ENCODE measurements at places on chromosomes 11 and 22.
A peak's percentile ranks its signal among the peaks of the same experiment; 100 is the strongest.

- no peak for DNase-seq
These were observed 1075.5 kb downstream of the NTM start for GRCh38 chr11:132445859-132446291.

GRCh38 chr11:119307219-119307618, 9.7 kb downstream of the MCAM start:
- DNase-seq, result no peak

- DNase-seq, result no peak
These were observed 192.2 kb downstream of the MIAT start for GRCh38 chr22:26849575-26849974.

DNA sequence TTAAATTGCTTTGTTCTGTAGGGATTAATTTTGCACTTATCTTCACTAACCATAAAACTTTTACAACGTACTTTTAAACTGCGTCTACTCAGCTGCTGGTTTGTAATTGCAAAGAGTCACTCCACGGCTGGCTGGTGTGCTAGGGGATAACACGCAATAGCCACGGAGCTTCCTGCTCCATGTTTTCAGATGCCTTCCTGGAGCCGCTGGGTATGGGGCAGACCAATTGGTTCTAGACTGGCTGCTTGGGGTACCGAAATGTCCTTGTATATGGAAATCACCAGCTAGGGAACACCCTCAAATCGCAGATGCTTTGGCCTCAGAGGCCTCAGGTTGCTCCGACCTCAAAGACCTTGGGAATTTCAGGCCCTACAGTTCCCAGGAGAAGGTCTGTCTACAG, 3.8 kb upstream of the CSNK2A3 start:
- DNase-seq, result no peak

GRCh38 chr22:16831257-16831656, 6.0 kb upstream of the XKR3 start:
- no peak for DNase-seq

- DNase-seq, result no peak
These were observed 3.3 kb upstream of the NUCB2 start for GRCh38 chr11:17273211-17273610.

DNA sequence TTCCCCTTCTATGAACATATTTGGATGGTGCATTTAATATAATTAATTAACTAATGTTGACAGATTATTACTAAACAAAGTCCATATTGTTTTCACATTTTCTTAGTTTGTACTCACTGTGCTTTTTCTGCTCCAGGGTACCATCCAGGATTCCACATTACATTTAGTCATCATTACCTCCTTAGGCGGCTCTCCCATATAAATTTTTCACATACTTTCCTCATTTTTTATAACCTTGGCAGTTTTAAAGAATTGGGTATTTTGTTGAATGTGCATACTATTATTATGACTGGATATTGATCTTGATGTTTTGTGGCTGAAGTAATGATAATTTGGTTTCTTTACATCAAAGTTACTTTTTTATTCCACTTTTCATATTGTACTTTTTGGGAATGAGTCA, 755.6 kb upstream of the ANO3 start:
- DNase-seq, result no peak

DNA sequence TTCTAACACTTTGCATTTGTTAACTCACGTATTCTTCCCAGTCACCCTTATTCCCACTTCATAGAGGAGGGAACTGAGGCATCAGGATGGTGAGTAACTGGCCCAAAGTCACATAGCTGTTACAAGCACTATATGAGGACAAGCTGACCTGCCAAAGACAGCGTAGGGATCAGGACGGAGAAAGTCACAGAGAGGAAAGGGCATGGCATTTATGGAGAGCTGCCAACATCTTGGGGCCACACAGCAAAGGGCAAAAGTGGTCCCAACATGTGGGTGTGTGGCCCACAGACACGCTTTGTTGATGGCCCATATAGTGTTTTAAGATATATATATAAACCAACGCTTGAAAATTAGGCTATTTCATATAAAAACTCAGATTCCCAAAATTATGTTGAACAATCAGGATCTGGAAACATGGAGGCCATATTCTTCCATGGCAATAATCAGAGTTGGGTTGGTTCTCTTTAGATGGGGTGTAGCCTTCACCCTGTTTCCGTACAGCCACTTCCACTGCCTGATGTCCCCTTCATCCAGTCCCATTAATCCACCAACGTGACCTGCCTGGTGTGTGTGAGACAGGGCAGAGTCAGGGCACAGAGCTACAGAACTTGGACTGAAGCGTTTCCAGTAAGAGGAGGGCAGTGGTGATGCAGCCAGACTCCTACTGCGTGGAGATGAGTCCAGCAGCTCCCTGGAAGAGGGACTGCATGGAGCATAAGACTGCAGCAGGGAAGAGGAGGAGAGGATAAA, 39.9 kb upstream of the CD5 start:
- DNase-seq, result no peak

DNA sequence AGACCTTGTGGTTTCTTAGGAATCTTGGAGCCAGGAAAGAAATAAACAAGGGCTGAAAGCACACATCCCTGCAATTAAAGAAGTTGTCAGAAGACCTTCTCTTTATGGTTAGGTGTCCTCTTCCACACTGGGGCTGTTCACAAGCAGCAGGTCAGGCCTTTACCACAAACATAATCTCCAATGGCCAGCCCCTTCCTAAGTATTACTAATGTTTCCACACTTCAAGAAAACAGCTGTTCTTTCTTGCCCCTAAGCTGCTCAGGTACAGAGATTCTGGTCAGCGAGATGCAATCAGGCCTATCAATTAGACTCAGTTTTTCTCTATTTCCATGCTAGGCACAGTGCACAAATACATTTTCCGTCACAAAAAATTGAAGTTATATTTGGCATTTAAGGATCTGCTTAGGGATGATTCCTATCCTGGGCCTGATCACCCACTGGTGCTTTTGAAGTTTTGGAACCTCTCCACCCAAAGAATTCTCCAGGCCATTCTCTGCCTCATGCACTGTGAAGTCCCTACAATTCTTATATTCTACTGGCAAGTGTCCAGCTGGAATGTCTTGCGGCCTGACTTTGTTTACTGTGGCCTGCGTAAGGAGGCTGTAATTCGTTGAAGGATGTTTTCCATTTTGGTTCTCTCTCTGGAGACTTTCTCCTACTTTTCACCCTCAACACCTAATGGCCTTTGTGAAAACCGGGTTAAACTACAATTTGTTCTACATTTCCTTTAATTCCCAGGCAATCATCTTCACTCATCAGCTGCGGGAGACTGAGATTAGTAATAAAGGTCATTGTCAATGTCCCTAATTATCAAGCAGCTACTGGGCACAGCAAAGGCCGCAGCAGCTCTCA, 5.1 kb downstream of the PRAME start:
- no peak for DNase-seq

DNA sequence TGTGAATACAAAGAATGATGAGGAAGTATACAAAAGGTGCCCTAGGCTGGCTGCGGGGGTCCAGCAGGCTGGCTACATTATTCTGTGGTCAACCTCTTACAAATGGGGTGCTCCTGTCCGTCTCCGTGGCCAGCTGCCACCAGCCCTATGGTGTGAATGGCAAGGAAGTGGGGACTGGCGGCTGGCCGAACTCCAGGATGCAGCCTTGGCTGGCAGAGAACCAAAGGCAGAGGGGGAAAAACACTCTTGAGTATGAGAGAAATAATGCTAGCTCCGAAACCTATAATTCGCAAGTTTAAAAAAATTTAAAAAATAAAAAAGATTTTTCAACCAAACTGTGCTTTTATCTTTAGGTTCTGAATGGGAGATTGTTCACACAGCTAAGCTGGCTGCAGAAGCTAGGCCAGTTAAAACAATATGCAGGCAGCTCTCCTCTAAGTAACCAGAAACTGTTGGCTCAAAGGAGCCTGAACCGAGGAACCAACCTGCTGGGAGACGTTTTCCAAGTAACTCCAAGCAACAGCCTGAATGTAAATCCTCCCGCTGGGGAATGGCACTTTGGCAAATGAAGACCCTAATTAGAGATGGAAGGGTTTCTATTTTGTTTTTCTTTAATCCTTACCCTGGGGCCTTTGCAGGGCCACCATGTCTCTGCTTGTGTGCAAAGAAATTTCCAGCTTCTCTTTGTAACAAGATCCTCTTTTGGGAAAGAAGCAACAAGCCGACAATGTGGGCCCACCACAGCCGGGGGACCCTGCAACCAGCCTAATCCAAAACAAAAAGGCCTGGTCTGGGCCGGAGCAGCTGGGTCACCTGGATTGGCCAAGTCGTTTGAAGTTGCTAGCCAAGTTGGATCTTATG, 50.2 kb downstream of the C22orf31 start:
- DNase-seq, result peak; percentile 64

- no peak for DNase-seq
These were observed 13.0 kb upstream of the CXCR5 start for GRCh38 chr11:118870396-118871343.

DNA sequence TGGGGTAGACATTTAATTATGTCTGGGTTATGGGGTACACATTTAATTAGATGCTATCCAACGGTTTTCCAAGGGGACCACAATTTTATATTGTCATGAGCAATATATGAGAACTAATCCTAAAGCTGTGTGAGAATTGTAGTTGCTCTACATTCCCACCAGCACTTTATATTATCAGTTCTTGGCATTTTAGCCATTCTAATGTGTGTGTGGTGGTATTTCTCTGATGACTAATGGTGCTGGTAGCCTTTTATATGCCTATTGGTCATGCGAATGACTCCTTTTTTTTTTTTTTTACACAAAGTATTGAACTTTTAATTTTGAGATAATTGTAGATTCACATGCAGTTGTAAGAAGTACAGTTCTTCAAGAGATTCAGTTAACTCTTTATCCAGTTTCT, 26.2 kb downstream of the TMEM135 start:
- no peak for DNase-seq

Data from cerebellum (tissue), 4 donors.